ENCODE measurements at places on chromosomes 7 and 10. TPM values are rescaled to one million over a fixed set of nuclear protein-coding genes. Genes with fewer than 3 reads are reported as not detected.

ARHGAP22 gene
- 19.0 TPM for total RNA-seq

PSD gene
- total RNA-seq: 0.34 TPM

GRCh38 chr10:110750931-110751330 is 106.8 kb downstream of the RBM20 start:
- no peak for DNase-seq

GRCh38 chr10:92014620-92015019 is 91.0 kb downstream of the BTAF1 start:
- DNase-seq: no peak

DNA sequence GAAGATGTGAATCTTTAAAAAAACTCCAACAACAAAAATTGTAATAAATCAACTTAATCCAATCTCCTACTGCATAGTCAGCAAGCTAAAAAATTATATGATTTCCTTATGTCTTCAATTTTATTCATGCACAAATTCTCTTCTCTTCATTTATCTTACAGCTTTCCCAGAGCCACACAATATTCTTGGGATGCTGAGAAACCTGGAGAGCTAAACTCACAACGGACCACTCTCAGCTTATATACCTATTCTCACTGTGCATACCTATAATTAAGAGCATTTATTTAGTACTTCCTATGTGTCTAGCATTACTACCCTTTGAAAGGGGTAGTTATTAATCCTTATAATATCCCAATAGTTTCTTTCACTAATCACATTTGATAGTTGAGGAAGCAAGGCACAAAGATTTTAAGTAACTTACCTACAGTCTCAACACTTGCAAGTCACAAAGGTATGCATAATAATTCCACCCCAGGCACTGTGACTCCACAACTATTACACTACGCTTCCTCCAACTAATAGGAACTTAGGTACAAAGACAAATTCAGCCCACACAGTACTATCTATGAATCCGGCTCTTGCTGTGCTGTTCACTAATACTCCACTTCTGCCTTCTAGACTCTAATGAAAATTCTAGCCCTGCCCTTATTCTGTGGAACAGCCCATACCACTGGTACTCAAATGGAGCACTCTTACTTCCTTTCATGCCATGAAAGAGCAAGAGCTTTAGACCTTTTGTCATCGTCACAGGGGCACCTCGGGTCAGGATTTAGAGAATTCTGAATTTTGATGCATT is 5.1 kb downstream of the CCDC71L start:
- DNase-seq: no peak

- no peak for DNase-seq
These were observed 157.3 kb downstream of the LRRC4 start for GRCh38 chr7:127873715-127874636.

DNA sequence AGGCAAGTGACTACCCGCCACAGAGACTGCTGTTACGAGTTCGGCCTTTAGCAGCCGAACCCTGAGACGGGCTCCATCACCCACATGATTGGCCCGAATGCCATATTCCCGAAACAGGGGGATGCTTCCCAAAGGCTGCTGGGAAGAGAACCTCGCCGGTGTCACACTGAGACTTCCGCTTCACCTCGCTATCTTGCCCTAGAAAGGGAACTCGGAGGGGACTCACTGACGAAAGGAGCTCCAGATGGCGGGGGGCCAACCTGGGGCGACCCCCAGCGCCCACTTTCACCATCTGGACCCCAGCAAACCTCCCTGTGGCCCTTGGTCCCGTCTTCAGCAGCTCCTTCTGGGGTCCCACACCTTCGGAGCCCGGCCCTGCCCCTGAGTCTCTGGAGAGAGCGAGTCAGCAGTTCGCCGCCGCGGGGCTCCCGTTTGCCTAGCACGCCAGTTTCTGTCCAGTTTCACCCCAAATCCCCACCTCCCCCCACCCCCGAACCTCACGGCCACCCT is 529 bp downstream of the HPS1 start:
- DNase-seq: peak; percentile 47

GRCh38 chr7:42272793-42273665 is 36.0 kb upstream of the GLI3 start:
- DNase-seq: no peak

- no peak for DNase-seq
These were observed 203.2 kb upstream of the PPP2R2D start for GRCh38 chr10:131697476-131698128.

DNA sequence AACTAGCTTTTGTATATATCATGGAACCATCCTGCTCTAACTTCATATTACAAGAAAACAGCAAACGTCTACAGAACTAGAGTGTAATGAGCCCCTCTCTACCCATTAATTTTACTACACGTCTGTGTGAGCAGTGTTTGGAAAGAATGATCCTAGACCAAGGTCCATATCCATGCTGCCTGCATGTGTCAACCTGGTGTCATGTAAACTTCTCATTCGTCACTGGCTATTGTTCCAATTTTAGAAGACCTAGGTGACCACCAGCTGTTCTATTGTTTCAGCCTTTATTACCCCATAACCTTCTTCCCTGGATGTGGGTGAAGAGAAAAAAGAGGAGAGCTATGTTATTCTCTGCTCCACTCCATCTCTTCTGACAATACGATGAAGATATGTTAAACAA is 77.1 kb downstream of the CREM start:
- DNase-seq: peak; percentile 51
